ENCODE measurements at places on chromosomes 16 and 17. TPM values are rescaled to one million over a fixed set of nuclear protein-coding genes. Genes with fewer than 3 reads are reported as not detected.
A peak's percentile ranks its signal among the peaks of the same experiment; 100 is the strongest.

DNA sequence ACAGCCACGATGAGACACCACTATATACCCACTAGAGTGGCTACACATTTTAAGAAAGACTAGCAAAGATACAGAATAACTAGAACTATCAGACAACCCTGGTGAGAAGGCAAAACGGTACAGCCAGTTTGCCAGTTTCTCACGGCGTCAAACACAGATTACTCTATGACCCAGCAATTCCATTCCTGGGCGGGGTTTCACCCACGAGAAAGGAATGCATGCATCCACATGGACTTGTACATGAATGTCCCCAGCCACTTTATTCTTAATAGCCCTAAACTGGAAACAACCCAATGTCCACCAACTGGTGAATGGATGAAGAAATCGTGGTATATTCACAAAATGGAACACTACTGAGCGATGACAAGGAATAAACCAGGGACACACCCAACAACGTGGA is 74.5 kb downstream of the MYH10 start:
- DNase-seq: peak; percentile 8

DNA sequence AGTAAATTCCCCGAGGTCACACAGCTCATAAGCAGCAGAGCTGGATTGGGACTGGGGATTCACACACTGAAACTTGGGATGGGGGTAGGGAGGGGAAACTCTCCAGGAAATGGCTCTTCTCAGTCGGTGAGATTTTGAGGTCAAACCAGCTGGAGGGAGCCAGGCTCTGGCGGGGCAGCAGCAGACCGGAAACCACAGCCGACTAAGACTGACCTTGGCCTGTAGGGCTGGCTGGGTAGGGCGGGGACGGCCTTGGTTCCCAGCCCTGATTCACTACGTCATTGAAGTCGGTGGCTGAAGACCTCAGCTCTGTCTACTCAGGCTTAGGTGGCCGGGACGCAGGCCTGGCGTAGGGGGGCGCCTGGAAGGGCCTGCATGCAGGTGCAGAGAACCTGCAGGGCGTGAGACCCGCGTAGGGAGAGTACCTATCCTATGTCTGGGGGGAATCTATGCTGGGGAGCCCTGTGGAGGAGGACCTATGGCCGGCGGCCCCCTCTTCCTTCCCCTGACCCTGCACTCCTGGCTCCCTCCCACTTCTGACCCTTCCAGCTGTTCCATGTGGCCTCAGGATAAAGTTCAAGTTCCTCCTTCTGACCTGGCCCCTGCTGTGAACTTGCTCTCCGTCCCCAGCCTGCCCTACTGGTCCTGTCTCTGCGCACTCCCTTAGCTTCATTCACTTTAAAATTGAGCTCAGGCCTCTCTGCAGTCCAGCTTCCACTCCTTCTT is 11.9 kb upstream of the SLC4A1 start:
- DNase-seq: peak; percentile 89

GRCh38 chr16:12609937-12610699 is 193.6 kb downstream of the CPPED1 start:
- DNase-seq: no peak

DNA sequence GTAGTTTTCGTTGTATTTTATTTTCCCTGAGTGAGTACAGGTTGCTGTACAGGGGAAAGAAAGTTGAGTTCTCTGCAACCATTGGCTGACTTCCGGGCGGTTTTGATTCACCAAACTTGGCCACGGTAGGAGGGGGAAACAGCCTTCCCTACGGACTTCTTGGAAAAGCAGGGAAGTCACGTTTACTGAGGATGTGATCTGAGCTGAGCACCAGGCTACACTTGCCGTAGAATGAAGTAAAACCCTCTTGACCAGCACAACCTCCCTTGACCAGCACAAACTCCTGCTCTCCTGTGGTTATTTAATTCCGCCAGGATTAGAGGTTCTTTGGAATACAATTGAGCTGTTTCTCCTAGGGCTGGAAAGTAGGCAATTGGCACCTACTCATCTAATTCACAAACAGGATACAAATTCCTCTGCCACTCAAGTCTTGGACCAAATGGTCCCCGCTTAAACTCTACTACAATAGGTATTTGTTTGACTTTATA is 242.0 kb upstream of the RBFOX1 start:
- no peak for DNase-seq

DNA sequence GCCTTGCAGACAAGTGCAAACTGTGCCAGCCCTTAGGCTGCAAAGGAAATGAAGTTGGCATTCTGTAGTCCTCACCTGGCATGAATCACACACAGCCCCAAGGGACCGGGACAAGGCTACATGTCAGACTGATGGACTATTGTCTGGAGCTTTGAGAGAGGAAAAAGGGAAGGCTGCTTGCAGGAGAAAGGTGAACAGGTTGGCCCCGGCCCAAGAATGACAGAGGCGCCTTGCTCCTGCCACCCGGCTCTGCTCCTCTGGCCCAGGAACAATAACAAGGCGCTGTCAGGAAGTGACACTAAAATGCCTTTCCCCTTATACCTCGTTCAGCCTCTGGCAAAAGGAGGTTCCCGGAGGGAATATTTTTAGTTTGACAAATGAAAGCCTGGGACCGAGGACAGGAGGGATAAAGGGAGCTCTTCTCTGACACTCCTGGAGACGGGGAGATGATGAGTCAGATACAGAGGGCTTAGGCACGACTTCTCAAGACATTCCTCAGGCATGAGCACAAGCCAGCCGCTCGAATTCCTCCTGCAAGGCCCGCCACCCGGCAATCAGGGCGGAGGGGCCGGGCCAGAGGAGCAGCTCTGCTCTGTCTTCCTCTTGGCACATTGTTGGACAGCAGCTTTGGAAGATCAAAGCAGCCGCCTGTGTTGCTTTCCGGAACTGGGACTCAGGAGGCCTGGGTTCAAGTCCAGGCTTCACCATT is 105.8 kb downstream of the NOG start:
- DNase-seq: peak; percentile 98

- no peak for DNase-seq
Measured at GRCh38 chr16:54050459-54051210, 236.0 kb downstream of the IRX3 start.

GRCh38 chr17:21042458-21043295 is at the start of gene USP22:
Gene USP22, minus strand, starts transcription at chr17:21043011. Its CDS starts 176 bp downstream, at chr17:21042835.
- no peak for DNase-seq

- DNase-seq: no peak
Measured at GRCh38 chr16:56716761-56717160, 13.2 kb upstream of the NUP93 start.

DNA sequence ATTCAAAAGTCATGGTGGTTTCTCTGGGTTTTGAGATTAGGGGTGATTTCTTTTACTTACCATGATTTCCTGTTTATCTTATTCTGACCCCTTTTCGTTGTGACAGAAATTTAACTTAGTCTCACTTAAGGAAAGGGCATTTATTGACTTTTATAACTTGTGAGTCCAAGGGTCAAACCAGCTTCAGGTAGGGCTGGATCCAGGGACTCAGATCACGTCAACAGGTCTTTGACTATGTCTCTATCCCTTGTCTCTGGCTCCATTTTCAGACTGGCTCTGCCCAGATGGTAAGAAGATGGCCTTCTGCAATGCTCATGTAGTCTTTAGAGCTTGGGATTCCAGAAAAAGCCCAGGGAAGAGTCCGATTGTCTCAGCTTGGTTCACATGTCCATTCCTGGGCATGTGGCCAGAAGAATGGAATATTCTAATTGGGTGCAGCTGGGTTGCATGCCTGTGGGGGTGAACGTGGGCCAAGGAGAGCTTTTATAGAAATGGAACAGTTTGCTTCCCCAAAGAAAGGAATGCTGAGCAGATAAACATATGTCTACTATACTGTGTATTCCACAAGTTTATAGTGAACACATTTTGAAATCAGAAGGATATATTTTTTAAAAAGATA is 13.4 kb downstream of the USP43 start:
- no peak for DNase-seq

DNA sequence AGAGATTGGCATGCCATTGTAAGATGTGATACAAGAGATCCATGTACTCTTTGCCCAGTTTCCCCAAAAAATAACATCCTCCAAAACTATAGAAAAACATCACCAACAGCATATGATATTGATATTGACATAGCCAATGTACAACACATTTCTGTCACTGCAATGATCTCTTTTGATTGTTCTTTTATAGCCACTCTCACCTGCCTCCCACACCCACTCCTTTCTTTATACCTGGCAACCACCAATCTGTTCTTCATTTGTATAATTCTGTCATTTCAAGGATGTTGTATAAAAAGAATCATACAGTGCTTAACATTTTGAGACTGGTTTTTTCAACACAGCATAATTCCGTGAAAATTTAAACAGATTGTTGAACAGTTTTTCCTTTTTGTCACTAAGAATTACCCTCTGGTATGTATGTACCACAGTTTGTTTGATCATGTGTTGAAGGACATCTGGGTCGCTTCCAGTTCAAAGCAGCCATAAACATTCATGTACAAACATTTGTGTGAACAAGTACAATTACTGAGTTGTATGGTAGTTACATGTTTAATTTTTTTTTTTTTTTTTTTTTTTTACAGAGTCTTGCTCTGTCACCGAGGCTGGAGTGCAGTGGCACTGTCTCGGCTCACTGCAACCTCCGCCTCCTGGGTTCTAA is 9.9 kb downstream of the KRTAP9-1 start:
- DNase-seq: no peak

- DNase-seq: no peak
Measured at GRCh38 chr17:66604376-66604775, 230.5 kb upstream of the CACNG5 start.

DNA sequence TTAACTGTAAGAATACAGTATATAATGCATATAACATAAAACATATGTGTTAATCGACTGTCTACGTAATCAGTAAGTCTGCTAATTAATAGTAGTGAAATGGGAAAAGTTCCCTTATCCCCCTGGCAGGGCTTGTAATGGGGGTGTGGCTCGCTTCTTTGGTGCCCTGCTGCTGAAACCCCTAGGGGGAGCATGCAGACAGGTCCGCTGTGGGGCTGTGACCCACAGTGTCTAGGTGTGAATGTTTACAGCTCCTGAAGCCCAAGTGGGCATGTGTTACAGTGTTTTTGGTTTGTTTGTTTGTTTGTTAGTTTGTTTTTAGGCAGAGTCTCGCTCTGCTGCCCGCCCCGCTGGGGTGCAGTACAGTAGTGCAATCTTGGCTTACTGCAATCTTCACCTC is 495.7 kb downstream of the SHISA9 start:
- no peak for DNase-seq

- no peak for DNase-seq
Measured at GRCh38 chr17:17787568-17787967, 49.2 kb downstream of the SREBF1 start.

DNA sequence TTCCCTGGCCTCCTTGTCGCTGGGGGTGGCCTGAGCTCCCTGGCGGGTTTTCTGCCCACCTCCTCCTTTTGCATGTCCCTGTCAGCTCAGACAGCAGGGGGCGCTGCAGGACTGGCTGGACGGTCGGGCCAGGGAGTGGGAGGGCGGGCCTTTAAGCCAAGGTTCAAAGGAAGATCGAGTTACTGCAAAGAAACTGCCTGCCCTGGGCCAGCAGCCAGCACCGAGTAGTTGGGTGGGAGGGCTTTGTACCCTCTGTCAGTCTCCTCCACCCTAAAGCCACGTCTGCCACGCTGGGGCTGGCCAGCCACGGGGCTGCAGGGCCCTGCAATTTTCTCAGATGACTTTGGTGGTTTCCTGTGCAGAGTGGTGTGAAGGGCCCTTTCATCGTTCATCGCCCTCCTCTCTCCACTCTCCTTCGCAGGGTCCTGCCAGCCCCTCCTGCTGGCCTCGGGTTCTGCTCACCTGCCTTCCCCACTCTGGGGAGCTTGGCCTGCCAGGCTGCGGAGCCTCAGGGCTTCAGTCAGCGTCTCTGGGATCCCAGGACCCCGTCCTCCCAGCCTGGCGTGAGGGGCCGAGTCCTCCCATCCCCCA is 12.3 kb downstream of the GPR142 start:
- peak; percentile 6 for DNase-seq

- no peak for DNase-seq
Measured at GRCh38 chr17:70772761-70773160, 603.4 kb downstream of the KCNJ2 start.

Gene CACNB1
- 3.8 TPM for total RNA-seq

Gene KCTD13
- 12.2 TPM for total RNA-seq

Gene MARCHF10
- 0.11 TPM for total RNA-seq

Gene ZFHX3
- total RNA-seq: 5.1 TPM

Gene ZNF750
- total RNA-seq: not detected

Gene CDK10
- total RNA-seq: 67.6 TPM

Gene ITGAD
- total RNA-seq: not detected

Gene PEX12
- 7.1 TPM for total RNA-seq
